Activated naive CD4-positive, alpha-beta T cell treated with anti-CD3 and anti-CD28 coated beads, Interleukin-2, amount 10 ng/mL, durations not matched to agents 5 hours and 36 hours (primary cell): ENCODE measurements at places on chromosomes 5 and 9. TPM values are rescaled to one million over a fixed set of nuclear protein-coding genes. Genes with fewer than 3 reads are reported as not detected.

The CNTNAP3 gene
- total RNA-seq, result not detected

The GM2A gene
- total RNA-seq, result 23.5 TPM

The ARHGEF37 gene
- total RNA-seq, result 0.28 TPM

The GPX8 gene
- total RNA-seq, result not detected

The IL13 gene
- 2.7 TPM for total RNA-seq
